ENCODE measurements at places on chromosomes 5 and 9.

DNA sequence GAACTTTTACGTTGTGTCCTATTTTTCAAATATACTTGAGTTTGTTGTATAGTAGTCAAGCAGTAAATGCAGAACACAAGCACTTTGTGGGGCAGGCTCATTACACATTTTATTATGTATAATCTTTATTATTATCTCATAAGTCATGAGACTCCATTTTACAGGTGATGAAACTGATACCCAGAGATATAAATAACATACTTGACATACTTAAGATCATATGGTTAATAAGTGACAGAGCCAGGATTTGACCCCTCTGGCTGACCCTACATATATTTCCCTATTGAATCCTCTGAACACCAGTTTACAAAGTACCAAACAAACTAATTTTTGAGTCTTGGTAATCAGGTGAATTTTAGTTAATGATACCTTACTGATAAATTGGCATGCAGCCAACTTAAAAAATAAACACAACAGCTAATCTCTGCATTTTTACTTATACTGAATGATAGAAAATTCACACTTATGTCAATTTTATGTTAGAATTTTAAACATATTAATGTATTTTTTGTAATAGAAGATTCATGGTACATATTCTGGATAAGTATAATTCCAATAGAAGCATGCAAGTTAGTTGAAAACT lies 305.0 kb upstream of the MEF2C start:
- DNase-seq = no peak

DNA sequence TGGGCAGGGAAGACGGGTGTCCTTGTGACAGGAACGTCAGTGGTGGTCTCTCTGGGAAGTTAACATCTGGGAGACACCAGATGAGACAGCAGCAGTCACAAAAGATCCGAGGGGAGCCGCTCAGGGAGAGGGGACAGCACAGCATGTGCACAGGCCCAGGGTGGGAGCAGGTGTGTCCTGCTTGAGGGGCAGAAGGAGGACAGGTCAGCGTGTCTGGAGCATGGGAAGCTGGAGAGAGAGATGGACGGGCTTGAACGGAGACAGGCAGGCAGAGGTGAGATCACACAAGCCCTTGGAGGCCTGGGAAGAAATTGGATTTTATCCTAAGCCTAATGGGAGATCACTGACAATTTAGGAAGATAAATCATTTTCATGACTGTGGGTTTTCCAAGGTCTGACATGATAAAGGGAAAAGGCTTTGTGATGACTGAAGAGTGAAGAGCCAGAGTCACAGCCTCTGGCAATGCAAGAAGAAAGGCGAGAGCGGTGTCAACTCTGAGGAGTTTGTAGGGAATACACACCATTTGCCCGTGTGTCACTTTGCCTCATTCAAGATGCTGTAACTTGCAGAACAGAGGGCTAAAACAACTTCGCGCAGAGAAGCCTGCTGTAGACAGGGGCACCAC lies 88.3 kb downstream of the FSTL4 start:
- no peak for DNase-seq

DNA sequence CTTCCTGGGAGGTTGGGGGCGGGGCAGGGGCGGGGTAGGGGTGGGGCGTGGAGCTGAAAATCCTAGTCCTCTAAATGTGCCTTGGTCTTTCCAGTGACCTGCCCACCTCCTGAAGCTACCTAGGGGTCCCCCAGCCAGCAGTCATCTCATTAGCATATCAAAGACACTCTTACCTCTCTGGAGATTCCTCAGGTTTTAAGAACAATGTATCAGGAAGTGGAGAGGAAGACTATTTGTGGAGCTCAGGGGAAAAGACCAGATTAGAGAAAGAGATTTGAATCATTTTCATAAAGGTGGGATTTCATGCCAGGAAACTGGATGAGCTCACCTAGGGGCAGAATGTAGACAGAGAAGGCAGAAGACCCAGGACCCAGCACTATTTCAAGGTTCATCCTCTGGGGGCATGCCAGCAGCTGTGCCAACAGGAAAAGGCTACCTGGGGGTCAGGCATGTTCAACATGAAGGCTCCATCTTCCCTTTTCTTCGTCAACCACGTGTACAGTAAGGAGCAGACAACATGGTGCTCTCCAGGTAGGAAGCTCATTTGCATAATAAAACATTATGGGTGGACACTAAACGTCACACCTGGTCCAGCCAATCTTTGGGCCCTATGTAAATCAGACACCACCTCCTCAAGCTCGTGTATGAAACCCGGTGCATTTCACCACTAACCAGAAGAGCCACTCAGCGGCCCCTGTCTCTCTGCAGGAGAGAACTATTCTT lies 6.9 kb downstream of the GMCL2 start:
- DNase-seq = no peak

GRCh38 chr5:91211997-91212713 lies 171.0 kb downstream of the ARRDC3 start:
- DNase-seq = no peak

- no peak for DNase-seq
Measured at GRCh38 chr5:73234204-73234555, 61.2 kb downstream of the TMEM174 start.

DNA sequence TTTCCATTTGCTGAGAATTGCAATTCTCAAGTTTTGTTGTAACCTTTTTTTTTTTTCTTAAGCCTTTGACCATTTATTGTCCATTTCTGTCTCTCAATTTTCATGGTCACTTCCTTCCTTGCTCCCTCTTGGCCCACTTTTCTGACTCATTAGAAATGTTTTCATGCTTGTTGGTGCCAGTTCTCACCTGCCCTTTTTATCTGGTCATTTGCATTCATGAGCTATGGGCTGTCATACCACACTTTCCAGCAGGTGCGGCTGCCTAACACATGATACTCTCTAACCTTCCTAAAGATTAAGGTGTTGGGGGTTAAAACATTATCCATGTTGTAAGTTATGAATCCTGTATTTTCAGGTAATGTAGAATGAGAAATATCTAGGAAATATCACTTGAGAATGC lies 150.5 kb upstream of the TLX3 start:
- DNase-seq = no peak

- DNase-seq = no peak
Measured at GRCh38 chr5:79333852-79334557, 98.1 kb downstream of the JMY start.

DNA sequence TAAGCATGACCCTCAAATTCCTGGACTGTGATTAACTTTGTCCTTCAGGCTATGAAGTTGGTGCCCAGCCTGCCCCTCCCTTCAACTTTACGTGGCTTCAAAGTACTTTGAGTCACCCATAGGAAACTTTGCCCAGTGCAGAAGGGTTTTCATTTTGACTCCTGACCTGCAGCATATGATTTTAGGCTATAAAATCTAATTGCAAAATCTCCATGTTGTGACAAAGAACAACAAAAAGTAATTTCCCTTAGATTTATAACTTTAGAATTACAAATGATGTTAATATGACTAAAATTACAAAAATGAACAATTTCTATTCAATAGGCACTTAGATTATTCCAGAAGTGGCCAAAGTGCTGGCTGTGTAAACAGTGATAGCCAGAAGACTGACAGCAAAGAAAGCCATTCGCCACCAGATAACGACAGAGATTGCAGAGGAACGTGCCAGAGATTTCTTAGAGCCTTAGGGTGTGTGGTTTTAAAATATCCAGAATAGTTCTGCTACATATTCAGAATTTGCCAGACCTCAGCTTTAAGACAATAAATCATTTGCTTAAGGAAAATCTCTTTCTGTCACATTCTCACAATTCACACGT lies 197.4 kb downstream of the SEMA5A start:
- no peak for DNase-seq

DNA sequence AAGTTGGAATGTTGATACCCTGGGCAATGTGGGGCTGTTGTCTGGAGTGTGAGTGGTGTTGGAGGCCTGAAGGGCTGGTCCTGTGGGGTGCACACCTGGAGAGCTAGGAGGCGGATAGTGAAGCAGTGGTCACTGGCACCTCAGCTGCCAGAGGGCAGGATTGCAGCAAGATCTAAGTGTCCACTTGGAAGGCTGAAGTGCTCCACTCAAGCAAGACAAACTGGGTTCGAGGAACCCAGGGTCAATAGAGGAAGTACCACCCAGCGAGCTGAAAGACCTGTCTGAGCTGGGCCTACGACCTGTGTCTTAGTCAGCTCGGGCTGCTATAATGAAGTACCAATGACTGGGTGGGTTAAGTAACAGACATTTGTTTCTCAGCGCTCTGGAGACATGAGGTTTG lies 39.7 kb upstream of the TJP2 start:
- DNase-seq = no peak

GRCh38 chr9:123863164-123863855 lies 66.6 kb downstream of the DENND1A start:
- DNase-seq = no peak

- no peak for DNase-seq
Measured at GRCh38 chr5:98813755-98814154, 40.3 kb downstream of the RGMB start.

GRCh38 chr9:119768266-119768665 lies 399.0 kb upstream of the BRINP1 start:
- no peak for DNase-seq

DNA sequence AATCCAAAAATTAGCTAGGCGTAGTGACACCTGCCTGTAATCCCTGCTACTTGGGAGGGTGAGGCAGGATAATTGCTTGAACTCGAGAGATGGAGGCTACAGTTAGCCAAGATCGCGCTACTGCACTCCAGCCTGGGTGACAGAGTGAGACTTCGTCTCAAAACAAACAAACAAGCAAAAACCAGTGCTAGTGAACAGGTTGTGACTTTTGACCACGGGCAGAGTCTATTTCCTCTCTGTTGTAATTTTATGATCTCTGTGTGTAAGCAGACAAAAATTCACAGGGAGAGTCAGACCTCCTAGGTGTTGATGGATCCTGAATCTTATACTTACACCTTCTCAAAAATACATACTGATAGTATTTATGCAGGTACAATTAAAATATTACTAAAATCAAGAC lies 65.8 kb downstream of the SPEF2 start:
- no peak for DNase-seq

DNA sequence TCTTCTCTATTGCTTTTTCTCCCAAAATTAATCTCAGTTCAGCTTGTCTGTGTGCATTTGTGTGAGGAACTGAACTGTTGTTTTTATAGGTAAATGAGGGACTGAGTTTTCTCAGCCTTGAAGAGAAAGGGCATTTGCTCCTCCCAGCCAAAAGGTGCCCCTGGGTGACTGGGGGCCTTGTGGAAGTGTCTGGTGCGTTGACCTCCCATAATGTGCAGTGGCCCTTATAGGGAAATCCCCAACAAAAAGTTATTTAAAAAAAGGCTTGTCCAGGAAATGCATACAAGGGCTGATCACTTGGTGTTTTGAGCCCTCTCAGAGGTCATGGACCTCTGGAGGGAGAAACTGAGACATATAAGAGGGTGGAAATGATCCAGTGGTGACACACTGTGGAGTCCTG lies 239.7 kb upstream of the KLF9 start:
- no peak for DNase-seq

DNA sequence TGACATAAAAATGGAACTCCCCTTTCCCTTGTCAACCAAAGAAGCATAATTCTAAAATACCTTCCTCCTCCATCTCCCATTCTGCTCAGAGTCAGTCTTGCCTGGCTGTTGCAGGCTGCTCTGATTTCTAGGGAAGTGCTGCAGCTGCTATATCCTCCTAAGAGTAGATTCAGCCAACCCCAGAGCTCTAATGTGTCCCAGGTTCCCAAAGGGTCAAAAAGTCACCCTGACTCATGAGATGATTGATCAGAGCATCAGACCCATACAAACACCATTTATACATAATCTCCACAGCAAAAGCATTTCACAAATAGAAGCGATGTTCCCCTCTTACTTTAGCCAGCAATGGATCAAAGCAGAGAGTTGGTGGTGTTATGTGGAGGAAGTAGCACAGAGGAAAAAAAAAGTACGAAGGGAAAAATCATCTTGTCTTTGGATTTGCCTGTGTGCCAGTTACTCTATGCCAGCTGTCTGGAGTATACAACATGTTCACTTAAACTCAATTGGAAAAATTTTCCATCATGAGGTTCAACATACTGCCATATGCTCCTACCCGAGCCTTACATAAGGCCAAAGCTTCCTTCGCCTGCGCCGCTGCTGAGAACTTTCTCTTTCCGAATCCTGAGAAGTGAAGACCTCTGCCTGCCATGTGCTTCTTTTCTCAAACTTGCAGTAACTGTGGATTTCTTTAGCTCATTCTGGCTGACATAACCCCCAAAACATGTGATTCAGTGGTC lies 258.0 kb downstream of the TLE4 start:
- no peak for DNase-seq

- peak; percentile 95 for DNase-seq
Measured at GRCh38 chr5:672329-673160, 20.6 kb downstream of the TPPP start.

- DNase-seq = no peak
Measured at GRCh38 chr5:169716287-169716686, 79.2 kb downstream of the DOCK2 start.

- DNase-seq = no peak
Measured at GRCh38 chr9:88777498-88778312, 213.6 kb upstream of the S1PR3 start.

- DNase-seq = no peak
Measured at GRCh38 chr5:89556215-89556913, 673.4 kb upstream of the MEF2C start.

DNA sequence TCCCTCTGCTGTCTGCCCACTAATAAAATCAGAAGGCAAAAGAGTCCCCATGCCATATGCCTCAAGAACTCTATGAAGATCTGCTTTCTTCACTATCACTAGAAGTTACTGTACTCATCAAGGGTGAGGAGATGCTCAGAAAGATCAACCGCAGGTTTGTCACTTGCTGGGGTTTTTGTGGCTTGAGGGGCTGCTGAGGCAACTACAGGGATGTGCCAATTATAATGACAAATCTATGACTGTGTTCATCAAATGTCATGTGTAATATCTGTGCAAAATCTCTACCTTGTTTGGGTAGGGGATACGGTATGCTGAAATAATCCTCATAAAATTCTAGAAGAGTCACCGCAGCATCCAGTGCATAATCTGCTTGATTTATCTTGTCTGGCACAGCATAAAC lies 13.0 kb downstream of the ERAP1 start:
- peak; percentile 76 for DNase-seq

- no peak for DNase-seq
Measured at GRCh38 chr9:108512426-108513173, 343.2 kb downstream of the ACTL7B start.

Data from CD4-positive, alpha-beta T cell treated with Interleukin-2 at 100 ng/mL for 4 hours (primary cell).